Stimulated activated CD4-positive, alpha-beta T cell treated with anti-CD3 and anti-CD28 coated beads, Interleukin-4, amount 100 ng/mL, for 24 hours (primary cell): ENCODE measurements at places on chromosomes 2 and 18.

DNA sequence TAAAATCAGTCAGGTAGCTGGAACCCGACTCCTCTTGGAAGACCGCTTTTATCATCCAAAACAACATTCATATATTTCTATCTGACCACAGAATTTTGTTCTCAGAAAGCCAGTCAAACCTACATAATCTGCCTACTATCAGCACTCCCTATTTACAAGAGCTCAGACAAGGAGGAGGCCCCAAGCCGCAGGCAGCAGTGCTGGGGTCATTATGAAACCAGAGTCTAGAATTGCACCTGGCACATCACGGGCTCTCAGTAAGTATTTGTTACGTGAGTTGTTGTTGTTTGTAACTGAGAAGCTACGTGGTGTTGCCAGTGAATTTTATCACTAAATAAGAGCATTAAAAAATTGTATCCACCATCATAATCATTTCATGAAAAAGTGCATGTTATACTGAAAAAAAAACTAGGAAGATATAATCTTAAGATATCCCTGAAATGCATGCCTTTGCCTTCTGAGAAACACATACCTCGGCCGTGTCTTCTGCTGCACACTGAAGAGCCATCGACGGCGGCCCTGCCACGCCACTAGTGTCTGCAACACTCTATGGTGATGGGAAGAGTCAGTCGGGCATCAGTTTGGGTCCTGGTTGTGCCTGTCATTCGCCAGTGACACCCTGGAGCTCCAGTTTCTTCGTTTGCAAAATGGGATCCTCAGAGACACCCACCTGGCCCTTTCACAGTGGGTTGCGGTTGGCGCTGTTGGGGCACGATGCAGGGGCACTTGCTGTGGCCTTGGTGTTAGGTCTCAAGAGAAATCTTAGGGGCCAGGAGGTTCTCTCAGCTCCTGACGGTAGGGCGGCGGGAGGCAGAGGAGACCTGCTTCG, 505.9 kb downstream of the EIPR1 start:
- no peak for DNase-seq

- DNase-seq = no peak
Measured at GRCh38 chr18:8359481-8359880, 249.8 kb upstream of the RAB12 start.

DNA sequence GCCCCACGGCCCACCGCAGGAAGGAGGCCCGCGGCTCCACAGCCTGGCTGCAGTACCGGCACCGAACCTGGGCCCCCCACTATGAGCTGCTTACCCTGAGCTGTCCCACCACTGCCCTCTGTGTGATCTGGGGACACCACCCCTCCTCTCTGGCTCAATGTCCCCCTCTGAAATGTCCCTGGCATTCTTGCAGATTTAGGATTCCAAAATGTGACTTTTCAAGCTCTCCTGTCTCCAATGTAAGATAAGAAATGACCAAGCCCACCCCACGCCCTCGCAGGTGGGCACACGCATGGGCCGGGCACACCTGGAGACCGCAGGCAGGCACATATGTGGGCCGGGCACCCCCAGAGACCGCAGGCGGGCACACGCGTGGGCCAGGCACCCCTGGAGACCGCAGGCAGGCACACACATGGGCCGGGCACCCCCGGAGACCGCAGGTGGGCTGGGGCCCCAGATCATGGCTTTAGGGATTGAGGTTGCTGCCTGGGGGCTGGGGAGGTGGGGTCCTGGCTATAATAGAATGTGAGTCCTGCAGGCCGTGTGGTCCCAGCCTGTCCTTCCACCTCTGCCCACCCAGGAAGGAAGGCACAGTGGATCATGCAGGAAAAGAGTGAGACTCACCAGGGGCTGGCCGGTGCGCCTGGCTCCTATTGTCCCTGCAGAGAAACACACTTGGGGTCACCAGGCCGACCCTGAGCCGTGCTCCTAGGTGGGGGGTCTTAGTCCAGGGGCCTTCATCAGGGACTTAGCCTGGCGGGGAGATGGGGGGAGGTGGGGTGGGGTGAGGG, 7.2 kb downstream of the PDCD1 start:
- no peak for DNase-seq

GRCh38 chr2:177721818-177722567, 329.4 kb downstream of the AGPS start:
- DNase-seq = no peak

- DNase-seq = no peak
Measured at GRCh38 chr2:147310335-147311057, 534.3 kb upstream of the ACVR2A start.

GRCh38 chr2:38959938-38960608, 70.4 kb downstream of the ARHGEF33 start:
- peak; percentile 66 for DNase-seq

DNA sequence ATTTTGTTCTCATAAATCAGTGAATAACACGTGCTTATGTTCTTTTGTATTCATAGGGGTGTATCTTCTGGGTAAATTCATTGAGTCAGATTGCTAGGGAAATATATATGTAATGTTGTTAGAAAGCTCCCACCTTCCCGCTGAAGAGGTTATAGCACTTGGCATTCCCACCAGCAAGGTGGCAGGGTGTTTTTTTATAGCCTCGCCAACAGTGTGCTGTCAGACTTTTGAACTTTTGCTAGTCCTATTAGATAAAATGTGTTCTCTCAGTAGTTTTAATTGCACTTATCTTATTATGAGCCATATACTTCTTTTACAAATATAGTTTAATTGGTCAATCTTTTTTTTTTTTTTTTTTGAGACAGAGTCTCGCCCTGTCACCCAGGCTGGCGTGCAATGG, 31.0 kb downstream of the MRPS9 start:
- no peak for DNase-seq

DNA sequence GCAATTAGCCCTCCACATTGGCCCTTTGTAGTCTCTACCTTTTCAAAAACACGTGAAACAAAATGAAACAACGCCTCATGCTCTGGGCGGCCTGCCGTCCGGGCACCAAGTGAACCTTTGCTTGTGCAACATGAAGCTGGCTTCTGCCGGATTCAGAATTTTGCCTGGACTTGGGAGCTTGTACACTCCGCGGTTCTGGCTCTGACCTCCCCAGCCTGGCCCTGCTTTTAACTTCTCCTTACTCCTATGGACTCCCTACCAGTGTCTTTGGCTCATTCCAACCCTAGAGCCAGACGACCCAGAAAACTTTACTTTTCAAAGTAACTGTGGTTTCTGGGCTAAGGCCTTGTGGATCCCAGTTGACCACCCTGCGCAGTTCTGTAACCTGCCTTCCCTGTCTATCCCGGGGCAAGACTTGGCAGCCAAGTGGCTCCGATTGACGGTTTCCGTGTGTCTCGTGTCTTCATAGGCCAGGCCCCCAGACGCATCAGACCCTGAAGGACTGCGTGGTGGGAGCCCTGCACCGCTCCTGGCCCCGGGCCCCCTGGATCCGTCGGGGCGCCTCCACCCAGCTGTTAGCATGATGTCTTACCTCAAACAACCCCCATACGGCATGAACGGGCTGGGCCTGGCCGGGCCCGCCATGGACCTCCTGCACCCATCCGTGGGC, 1.9 kb downstream of the OTX1 start:
- DNase-seq = no peak

DNA sequence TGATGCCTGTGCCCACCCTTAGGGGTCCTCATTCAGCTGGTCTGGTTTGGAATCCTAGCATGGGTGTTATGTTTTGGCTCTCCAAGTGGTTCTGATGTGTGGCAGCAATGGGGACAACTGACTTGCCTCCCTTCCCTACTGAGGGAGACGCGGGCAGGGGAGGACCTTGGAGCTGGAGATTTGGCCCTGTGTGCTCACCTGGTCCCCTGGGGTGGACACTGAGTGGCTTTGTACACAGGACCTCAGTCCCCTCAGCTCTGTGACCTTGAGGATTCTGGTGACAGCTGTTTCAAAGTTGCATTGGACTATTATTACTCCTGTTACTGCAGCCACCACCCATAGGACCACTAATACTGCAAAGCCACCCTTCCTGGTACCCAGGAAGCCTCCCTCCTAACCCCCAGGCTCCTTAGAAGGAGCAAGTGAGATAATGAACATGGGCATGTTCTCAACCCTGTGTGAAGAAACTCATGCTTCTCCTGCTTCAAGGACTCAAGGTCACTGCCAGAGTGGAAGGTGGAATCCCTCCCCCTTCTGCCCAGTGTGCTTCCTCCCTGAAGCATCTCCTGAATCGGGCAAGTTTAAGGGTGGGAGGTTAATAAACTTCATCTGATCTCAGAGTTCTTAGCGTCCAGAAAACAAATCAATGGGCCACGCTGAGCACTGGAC, 26.5 kb downstream of the TMEM182 start:
- DNase-seq = no peak

GRCh38 chr2:44679584-44679983, 261.9 kb upstream of the SIX3 start:
- DNase-seq = no peak

- DNase-seq = no peak
Measured at GRCh38 chr18:27794181-27794926, 382.6 kb downstream of the CDH2 start.

GRCh38 chr18:76875390-76876325, 53.3 kb downstream of the ZNF236 start:
- DNase-seq = peak; percentile 36

DNA sequence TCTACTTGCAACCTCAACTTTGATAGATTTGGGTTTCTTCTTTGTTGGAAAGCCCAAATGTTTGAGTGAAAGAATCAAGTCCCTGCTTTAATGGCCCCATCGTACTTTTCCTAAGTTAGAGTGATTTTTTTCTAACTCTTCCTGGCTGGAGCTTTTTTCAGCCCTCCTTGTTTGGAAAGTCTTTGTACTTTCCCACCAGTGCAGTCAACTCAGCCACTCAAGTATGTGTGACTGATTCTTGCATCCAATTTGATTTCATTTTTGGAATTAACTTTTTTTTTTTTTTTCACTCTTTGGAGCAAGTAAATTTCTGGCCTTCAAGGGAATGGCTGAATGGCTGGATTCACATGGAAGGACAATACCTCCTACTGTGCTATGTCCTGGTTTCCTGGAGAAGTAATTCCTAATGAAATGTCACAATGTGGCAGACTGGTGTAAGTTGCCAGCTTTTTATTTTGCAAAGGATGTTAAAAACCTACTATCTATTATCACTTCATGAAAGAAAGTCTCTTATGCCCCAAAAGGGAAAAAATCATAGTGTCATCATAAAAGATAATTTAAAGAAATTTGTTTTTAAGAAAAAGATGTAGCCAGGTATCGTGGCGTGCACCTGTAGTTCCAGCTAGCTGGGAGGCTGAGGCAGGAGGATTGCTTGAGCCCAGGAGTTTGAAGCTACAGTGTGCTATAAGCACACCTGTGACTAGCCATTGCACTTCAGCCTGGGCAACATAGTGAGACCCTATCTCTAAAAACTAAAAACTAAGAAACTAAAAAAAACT, 76.0 kb upstream of the ZFP36L2 start:
- no peak for DNase-seq

DNA sequence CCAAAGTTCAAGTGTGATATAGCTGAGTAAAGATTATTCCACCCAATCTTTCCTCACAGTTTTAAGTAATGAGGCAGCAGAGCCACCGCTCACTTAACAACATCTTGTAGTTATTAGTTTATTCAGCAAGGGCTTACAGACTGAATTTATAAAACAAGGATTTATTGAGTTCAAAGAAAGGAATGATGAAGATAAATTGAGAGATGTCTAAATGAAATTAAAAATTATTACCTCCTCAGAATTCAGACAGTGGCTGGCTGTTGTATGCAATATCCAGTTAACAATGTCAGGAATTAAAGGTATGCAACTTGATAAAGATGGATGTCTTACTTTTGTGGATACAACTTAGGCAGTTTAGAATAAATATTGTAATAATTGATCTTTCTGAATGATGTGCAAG, 927.3 kb upstream of the CDH2 start:
- no peak for DNase-seq
